ENCODE measurements at places on chromosomes 12 and 14.

GRCh38 chr12:132218915-132219314, 74.7 kb downstream of the NOC4L start:
- DNase-seq, result no peak

- DNase-seq, result peak; percentile 36
These were observed 34.2 kb upstream of the KICS2 start for GRCh38 chr12:64256166-64256800.

- no peak for DNase-seq
These were observed 28.5 kb downstream of the CPM start for GRCh38 chr12:68904351-68904962.

GRCh38 chr12:78290606-78291345, 460.1 kb downstream of the NAV3 start:
- DNase-seq, result no peak

DNA sequence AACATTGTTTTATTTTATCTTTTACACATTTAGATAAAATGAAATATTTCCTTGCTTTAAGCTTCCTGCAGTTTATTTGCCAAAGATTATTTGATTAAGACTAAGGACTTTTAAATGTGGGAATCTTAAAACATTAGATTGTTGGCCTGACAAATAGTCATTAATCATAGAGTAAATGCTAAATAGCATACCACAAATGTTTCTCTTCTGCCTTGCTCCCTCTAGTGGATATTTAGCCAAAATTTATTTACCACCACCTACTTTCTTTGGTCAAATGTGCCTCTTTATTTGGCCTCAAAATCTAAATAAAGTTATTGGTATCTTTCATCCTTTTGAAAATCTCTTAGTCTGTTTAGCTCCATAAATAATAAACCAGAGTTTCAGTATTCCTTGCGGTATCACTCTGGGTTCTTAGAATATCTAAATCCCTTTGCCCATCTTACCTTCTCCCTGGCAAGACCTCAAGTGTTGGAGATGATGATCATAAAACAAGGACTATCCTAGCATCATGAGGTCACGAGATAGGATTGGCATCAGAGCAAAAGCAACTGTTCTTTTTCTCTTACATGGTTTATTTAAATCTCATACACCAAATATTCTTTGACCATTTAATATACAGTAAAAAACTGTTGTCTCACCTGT, 150.6 kb upstream of the AEBP2 start:
- peak; percentile 32 for DNase-seq

GRCh38 chr14:35965400-35965799, 139.3 kb downstream of the BRMS1L start:
- no peak for DNase-seq

GRCh38 chr12:13100605-13100881, 2.9 kb downstream of the GSG1 start:
- no peak for DNase-seq

- no peak for DNase-seq
These were observed 12.8 kb downstream of the STX2 start for GRCh38 chr12:130826151-130826801.

DNA sequence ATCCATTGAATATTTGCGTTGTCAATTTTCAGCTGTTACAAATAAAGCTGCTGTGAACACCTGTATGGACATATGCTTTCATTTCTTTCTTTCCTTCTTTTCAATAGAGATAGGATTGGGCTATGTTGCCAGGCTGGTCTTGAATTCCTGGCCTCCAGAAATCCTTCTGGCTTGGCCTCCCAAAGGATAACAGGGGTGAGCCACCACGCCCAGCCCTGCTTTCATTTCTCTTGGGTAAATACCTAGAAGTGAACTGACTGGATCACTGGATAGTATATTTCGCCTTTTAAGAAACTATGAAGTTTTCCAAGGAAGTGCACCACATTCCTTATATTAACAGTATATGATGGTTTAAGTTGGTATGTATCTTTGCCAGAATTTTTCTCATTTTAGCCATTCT, 32.3 kb upstream of the EAPP start:
- no peak for DNase-seq

DNA sequence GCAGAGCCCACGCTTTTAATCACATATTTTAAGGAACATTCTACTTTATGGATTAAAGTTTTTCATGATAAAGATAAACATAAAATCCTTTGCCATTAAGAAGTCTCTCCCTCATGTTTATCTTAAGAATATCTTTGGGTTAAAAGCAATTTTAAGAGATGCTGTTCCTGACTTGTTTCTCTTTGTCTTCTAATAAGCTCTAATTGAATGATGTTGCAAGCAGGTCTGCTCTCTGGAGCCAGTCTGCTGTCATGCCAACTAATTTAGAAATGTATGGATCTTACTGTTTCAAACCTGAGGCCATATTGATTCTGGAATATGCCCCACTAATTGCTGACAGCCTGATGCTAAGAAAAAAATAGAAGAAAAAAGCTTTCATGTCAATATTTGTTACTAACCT, 173.6 kb downstream of the TTC8 start:
- peak; percentile 59 for DNase-seq

GRCh38 chr14:102699416-102700110, 77.7 kb upstream of the TRAF3 start:
- DNase-seq, result no peak

DNA sequence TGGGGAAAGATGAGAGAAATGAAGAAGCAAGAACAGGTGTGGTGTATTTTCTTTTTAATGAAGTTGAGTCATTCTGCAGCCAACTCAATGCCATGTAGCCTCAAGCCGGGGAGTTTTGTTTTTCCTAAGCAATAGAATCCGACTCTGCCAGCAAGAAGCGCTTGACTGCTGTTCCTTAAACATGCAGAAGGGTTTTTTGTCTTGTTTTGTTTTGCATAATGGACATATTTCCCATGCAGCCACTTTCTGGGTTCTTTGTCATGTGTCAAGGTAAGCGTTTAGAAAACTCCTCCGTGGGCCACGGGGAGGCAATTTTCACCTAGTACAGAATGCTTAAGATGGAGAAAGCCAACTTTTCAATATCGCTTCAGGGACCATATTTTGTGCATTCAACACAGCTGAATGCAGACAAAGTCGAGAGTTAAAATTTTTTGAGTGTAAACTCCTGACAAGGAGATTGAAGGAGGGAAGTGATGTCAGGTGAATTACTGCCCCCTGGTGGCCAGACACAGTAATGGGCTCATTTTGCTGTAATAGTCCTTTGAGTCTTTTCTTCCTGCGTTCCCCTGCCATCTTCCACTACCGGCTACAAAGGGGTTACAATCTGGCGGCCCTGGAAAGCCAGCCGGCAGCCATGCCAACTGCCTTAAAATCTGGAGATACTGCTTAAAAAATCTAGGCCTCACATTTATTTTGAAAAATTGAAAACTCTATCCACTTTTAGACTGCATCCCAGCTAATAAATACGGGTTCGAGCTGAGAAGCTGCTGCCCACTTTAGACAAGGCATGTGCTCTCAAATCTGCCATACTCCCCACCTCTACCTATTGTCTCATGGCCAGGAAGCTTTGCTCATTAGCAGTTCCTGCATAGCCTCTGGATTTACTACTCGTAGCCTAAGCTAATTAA, 3.2 kb upstream of the FICD start:
- DNase-seq, result peak; percentile 5

- DNase-seq, result no peak
These were observed 337.3 kb downstream of the CACNA1C start for GRCh38 chr12:2390133-2390532.

GRCh38 chr12:90745211-90745610, 209.8 kb downstream of the CCER1 start:
- DNase-seq, result no peak

- no peak for DNase-seq
These were observed 37.6 kb downstream of the SINHCAF start for GRCh38 chr12:31288381-31288780.

GRCh38 chr12:14373217-14373616, 7.7 kb downstream of the ATF7IP start:
- DNase-seq, result no peak

- DNase-seq, result no peak
These were observed 9.9 kb downstream of the GPRC5A start for GRCh38 chr12:12901158-12901791.

DNA sequence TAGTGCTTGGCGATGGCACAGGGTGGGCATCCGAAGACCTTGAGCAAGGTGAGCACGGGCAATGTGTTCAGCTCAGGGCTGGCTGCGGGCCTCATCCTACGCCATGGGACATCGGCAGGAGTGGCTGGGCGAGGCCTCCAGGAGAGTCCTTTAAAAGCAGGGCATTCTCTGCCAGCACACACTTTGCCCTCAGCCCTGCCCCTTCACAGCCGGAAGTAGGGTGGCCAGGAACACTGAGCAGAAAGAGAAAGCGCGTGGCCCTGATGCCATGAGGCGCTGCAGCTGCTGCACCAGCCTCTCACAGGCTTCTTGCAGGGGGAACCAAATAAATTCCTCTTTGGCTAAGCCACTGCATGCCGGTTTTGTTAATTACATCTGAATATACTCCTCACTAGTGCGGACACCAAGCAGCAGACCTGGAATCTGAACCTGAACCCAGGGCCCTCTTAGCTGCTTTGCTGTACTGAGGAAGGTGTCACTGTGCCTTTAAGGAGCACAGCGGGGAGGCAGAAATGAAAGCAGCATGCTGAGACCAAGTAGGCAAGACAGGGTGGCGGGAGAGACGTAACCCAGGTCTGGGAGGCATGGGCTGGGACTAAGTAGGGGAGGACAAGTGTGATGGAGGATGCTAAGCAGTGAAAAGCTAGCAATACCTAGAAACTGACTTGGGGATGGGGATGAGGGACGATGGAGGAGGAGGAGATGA, 155.2 kb downstream of the TTC7B start:
- no peak for DNase-seq

DNA sequence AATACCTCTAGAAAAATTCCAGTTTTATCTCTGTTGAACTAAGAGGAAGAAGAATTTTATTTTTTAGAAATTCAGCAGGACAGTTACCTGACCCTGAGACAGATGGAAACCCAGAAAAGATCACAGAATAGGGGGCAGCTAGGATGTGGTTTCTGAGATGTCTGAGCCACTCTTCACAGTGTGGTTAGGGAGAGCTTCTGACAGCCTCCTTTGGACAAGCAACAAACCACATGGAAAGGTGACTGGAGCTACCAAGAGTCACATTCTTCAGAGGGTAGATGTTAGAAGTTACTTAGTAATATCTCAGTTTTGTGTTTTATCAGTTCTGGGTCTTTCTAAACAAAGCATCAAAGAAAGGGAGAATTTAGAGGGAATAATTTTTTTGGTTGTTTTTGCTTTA, 117.3 kb upstream of the NAP1L1 start:
- DNase-seq, result no peak

- DNase-seq, result no peak
These were observed 39.7 kb downstream of the LRIG3 start for GRCh38 chr12:58880639-58881038.

DNA sequence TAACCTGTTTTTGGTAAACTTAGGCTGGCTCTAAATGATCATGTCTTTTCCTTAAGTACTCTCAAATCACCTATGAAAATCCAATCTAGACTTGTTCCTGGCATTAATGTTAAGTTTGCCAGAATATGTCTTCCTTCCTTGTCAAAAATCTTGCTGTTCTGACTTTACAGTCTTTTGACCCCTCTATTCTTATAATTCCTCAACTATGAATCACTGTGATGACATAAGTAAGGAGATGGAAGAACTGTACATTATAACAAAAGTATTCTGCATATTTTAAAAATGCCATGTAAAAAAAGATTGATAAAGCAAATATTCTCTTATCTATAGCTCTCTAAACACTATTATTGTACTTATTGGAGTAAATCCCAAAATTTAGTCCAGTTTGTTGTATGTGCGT, 51.4 kb upstream of the BAZ1A start:
- no peak for DNase-seq

GRCh38 chr12:132430838-132431774, 58.8 kb upstream of the FBRSL1 start:
- no peak for DNase-seq

DNA sequence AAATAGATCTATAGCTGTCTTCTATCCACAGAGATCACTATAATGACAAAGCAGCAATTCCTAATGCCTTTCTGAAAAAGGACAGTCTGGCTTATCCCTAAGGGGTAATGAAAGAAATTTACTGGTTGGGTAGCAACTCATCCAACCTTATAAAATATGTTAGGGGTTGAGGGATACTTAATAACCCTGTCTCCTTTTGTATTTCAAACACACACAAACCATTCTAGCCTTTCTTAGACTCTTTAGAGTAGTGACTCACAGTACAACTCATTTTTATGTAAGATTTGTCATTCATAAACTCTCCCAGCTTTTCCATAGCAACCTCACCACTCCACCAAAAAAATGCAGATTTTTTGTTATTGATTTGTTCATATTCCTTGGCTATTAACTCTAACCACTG, 167.9 kb downstream of the FSCB start:
- no peak for DNase-seq

DNA sequence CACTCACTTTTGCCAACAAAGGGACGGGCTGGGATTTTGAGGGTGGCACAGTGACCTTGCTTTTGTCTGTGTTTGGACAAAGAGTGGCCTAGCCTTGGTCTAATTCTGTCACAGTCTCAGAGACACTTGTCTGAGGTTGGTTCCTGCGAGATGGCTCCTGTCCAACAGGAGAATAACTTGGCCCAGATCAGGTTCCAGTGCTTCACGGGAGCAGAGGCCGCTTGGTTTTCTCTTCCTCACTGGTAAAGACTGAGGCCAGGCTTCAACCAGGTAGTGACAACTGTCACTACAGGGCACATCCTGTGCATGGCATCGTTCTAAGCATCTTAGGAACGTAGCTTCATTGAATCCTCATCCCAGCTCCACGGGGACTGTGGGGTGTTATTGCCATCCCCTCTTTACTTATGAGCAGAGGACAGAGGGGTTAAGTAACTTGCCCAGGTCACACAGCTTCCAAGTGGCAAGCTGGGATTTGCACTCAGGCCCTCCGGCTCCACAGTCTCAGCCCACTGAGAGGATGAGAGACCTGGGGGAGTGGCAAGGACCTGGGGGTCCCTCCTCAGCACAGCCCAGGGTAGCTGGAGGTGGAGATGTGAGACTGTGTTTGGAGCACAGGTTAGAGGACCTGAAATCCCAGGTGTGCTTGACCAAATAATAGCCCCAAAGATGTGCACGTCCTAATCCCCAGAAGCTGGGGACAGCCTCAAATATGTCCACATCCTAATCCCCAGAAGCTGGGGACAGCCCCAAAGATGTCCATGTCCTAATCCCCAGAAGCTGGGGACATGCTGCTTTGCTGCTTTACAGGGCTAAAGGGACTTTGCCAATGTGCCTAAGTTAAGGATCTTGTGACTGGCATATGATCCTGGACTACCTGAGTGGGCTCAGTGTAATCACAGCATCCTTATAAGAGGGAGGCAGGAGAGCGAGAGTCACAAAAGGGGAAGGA, 179.2 kb upstream of the RTL1 start:
- DNase-seq, result no peak

DNA sequence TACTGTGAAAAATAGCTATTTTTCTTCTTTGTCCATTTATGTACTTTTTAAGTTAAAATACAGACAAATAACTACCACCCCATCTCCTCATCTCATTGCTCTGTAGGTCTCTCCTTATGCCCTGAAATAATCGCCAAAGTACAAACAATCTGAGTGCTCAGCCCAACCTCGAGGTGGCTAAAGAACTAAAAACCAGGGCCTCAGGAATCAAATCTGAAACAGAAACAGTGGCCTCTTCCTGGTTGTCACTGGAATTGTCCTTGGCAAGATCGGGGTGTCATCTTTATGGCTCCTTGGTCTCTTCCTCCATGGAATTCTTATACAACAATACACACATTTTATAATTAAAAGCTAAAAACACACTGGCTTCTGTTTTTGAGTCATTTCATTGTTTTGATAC, 182.4 kb downstream of the ASCL1 start:
- DNase-seq, result no peak

- DNase-seq, result no peak
These were observed 24.9 kb downstream of the SLC6A12 start for GRCh38 chr12:188910-189621.

GRCh38 chr12:50211392-50212070, 44.4 kb upstream of the CERS5 start:
- DNase-seq, result no peak

- DNase-seq, result no peak
These were observed 470.0 kb downstream of the EGLN3 start for GRCh38 chr14:33480887-33481184.
